ENCODE measurements at places on chromosomes 4 and X. TPM values are rescaled to one million over a fixed set of nuclear protein-coding genes. Genes with fewer than 3 reads are reported as not detected.

The UTP14A gene
- 12.2 TPM for total RNA-seq

DNA sequence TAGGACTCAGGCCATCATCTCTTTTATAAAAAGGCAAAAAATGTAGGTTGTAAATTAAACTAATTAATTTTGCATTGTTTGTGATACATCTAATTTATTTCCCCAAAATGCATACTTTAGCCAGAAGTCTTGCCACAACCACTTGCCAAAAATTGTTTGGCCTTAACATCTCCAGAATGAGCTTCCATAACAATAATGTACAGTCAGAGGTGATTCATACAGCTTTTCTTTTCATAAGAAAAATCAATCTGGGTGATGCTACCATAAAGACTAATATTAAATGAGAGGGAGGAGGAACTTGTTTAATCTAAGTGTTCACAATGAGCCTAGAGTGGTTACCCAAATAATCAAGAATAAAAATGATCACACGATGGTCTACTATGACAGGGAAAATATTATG, 59.3 kb downstream of the AMMECR1 start:
- DNase-seq = no peak

DNA sequence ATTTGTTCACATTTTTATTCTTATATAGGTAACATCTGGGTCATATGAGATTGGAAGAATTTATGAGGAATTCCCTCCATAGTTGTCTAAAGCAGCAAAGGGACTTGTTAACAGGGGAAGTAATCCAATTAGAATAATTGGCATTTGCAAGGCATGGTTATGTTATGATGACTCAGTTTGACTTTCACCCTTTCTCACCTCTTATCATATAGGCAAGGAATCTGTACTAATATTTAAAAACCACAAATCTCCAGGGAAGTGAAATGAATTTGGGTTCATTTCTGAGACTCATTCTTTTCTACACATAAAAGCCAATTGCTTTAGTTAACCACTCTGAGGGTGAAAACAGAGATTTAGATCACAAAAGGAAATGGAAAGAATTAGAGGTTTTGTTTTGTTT, 281.5 kb upstream of the DKK2 start:
- no peak for DNase-seq

DNA sequence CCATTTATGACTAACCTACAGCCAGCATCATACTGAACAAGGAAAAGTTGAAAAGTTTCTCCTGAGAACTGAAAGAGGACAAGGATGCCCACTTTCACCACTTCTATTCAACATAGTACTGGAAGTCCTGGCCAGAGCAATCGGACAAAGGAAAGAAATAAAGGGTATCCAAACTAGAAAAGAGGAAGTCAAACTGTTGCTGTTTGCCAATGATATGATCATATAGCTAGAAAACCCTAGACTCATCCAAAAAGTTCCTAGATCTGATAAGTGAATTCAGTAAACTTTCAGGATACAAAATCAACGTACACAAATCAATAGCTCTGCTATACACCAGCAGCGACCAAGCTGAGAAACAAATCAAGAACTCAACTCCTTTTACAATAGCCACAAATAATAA, 64.5 kb downstream of the CENPC start:
- no peak for DNase-seq

- no peak for DNase-seq
Measured at GRCh38 chr4:183639291-183639690, 19.7 kb downstream of the RWDD4 start.

DNA sequence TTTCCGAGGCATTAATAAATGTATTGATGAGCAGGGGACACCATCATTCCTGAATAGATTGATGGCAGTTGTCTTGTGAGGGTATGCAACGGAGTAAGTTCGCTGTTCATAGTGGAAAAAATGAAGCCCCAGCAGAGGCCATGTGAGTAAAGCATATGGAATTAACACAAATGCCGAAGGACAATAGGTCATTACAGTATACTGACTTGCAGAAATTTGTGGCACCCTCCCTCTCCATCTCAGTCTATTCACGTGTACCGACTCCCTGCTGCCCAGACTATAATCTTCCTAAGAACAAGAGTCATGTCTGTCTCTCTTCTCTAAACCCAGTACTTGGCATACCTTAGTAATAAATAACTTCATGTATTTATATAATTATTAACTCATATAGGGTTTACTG, 47.1 kb upstream of the PCDH10 start:
- DNase-seq = no peak

GRCh38 chr4:162010362-162010761, 153.4 kb downstream of the FSTL5 start:
- DNase-seq = no peak

DNA sequence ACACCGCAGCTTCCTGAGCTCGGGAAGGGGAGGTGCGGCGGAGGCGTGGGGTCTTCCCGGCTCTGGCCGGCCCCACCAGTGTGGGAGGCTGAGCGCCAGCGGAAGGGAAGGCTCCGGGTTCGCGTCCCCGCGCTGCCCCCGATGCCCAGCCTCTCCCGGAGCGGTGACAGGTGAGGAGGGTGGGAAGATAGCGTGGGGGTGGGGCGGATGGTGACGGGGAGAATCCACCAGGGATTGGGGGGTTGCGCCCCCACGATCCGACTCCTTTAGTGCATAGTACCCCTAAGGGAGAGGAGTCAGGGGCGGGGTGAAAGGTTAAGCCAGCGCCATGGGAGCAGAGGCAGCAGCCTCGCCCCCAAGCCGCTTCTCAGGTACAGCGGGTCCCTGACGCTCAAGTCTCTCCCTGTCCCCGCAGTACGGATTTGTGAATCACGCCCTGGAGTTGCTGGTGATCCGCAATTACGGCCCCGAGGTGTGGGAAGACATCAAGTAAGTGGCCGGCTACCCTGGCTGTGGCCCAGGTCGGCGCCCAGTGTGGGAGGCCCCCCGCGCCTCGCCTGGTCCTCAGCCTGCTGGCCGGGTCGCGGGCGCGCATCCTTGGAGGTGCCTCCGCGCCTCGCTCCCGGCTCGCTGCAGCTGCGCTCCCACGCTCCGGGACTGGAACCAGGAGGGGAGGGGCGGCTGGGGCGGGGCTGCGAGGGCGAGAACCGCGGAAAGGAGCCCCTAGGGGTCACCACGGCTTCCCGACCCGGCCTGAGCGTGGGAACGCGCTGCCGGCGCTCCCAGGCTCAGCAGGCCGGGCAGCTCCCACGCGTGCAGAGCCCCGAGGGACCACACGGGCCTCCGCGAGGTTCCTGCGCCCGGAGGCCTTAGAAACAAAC, 791 bp downstream of the GUCY1B1 start:
- peak; percentile 33 for DNase-seq
